ENCODE measurements at places on chromosomes 1 and 21. TPM values are rescaled to one million over a fixed set of nuclear protein-coding genes. Genes with fewer than 3 reads are reported as not detected.

The PYHIN1 gene
- not detected for total RNA-seq

The FCRL1 gene
- total RNA-seq = not detected

The LAMC1 gene
- 124 TPM for total RNA-seq

The ADAMTS5 gene
- not detected for total RNA-seq

The KRTAP11-1 gene
- total RNA-seq = not detected

The HES3 gene
- 0.78 TPM for total RNA-seq

The TFF2 gene
- not detected for total RNA-seq

The SPATA46 gene
- not detected for total RNA-seq

The COL16A1 gene
- 98.1 TPM for total RNA-seq

The CFAP141 gene
- not detected for total RNA-seq

The THEM5 gene
- 0.99 TPM for total RNA-seq

The OVAAL gene
- not detected for total RNA-seq

The IRF6 gene
- total RNA-seq = 195 TPM

The LAMC2 gene
- total RNA-seq = 835 TPM

The GRHL3 gene
- 46.5 TPM for total RNA-seq

The TRABD2B gene
- total RNA-seq = 0.19 TPM

The CCDC27 gene
- total RNA-seq = not detected

The ATP6V1G3 gene
- not detected for total RNA-seq

The PWP2 gene
- total RNA-seq = 12.8 TPM

The KCNQ4 gene
- not detected for total RNA-seq

The KIAA0040 gene
- 5.6 TPM for total RNA-seq

The OR2L8 gene
- not detected for total RNA-seq

The CDK18 gene
- 15.0 TPM for total RNA-seq

The PDPN gene
- 18.9 TPM for total RNA-seq

The MCOLN3 gene
- 1.8 TPM for total RNA-seq

The SLC1A7 gene
- not detected for total RNA-seq

The SLC30A7 gene
- total RNA-seq = 19.7 TPM

The LCE1B gene
- not detected for total RNA-seq

The ACTA1 gene
- not detected for total RNA-seq

The LPAR3 gene
- total RNA-seq = 25.7 TPM

The CBR1 gene
- 307 TPM for total RNA-seq

The ICOSLG gene
- total RNA-seq = 1.3 TPM
